ENCODE measurements at places on chromosomes 1 and 21. TPM values are rescaled to one million over a fixed set of nuclear protein-coding genes. Genes with fewer than 3 reads are reported as not detected.

- H3K27me3 ChIP-seq = no peaks in the 10 kb centered on the region
- H3K4me1 ChIP-seq = no peaks in the 10 kb centered on the region
- DNase-seq = peak; percentile 100
- no peaks in the 10 kb centered on the region for H3K36me3 ChIP-seq
These were observed at the start of gene RSBN1 for GRCh38 chr1:113811888-113812660. Gene RSBN1 (minus strand): TSS chr1:113812476. CDS start chr1:113812412, 64 bp downstream.

DNA sequence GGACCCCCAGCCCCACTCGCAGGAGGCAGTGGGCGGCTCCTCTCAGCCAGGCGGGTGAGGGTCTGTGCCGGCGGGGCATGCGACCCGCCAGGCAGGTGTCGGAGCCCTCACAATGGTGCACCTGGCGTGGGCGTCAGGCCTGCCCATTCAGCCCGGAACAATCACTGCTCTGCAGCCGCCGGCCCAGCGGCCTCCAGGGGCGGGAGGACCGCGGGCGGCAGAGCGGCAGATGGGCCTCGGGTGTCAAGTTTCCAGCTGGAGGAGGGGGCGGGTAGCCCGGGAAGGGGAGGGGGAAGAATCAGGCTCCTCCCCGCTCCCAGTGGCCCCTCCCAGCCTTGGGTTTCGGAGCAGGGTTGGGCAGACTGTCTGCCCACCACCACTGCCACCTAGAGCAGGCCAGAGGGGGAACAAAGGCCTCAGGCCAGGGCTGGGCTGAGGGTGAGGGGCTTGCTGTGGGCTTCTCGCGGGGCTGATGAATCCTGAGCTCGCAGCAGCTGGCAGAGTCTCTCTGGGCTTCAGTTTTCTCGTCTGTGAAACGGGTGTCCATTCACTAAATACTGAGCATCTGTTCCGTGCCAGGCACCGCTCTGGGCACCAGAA, 39.5 kb upstream of the CASZ1 start:
- peaks cover 3% of the 10 kb centered on the region for H3K27me3 ChIP-seq
- no peak overlapping the region for H3K4me3 ChIP-seq
- H3K27ac ChIP-seq = no peak overlapping the region
- H3K36me3 ChIP-seq = no peaks in the 10 kb centered on the region

- DNase-seq = no peak
- H3K4me1 ChIP-seq = no peaks in the 10 kb centered on the region
- H3K36me3 ChIP-seq = no peaks in the 10 kb centered on the region
- H3K4me3 ChIP-seq = no peak overlapping the region
These were observed 191.8 kb downstream of the LYPLAL1 start for GRCh38 chr1:219365451-219365850.

DNA sequence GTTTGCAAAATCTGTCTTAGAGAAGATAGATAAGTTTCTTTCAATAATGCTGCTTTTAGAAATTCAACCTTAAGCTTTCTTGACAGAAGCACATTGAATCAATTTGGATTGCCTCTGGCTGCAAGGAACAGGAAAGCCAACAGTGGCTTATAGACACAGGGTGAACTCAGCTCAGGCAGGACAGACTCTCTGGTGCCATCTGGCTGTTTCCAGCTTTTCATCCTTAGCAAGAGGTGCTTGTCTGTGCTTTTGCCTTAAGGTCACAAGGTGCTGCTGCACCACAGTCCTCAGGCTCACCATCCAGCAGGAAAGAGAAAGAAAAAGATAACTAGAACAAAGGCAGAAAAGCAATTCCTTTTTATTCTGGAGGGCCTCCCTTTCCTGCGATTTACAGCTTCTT, 93.7 kb upstream of the ETS2 start:
- peak; percentile 41 for DNase-seq
- no peak overlapping the region for H3K27ac ChIP-seq
- peaks cover 3% of the 10 kb centered on the region for H3K27me3 ChIP-seq
- no peak overlapping the region for H3K4me3 ChIP-seq
- H3K36me3 ChIP-seq = no peaks in the 10 kb centered on the region

DNA sequence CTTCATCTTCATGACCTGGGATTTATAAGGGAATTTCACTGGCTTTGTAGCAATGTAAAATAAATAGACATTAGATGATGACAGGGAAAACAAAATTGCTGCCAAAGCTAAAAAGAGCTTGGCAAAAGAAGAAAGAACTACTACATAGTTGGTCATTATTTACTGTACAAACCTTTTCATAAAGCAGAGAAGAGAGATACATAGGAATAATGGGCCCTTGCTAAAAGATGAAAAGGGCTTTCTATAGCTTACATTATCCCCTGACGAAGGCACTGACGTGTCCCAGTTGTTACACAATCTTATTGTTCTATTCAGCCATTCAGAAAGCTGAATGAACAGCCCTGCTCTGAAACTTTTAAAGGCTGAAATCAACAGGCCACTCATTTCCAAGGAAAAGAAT, 57.1 kb downstream of the ZC3H11B start:
- peak; percentile 85 for DNase-seq
- H3K27ac ChIP-seq = no peak overlapping the region
- no peaks in the 10 kb centered on the region for H3K4me1 ChIP-seq
- H3K27me3 ChIP-seq = no peaks in the 10 kb centered on the region
- H3K4me3 ChIP-seq = no peak overlapping the region
- no peaks in the 10 kb centered on the region for H3K36me3 ChIP-seq

- H3K27ac ChIP-seq = no peak overlapping the region
- H3K4me3 ChIP-seq = no peak overlapping the region
- H3K27me3 ChIP-seq = no peaks in the 10 kb centered on the region
- DNase-seq = no peak
- H3K36me3 ChIP-seq = no peaks in the 10 kb centered on the region
These were observed 4.1 kb upstream of the TRAF3IP3 start for GRCh38 chr1:209751627-209752231.

GRCh38 chr1:88698764-88699163, 14.7 kb downstream of the PKN2 start:
- no peak for DNase-seq
- H3K4me1 ChIP-seq = no peaks in the 10 kb centered on the region
- H3K27me3 ChIP-seq = no peaks in the 10 kb centered on the region
- no peak overlapping the region for H3K27ac ChIP-seq
- H3K36me3 ChIP-seq = no peaks in the 10 kb centered on the region
- H3K4me3 ChIP-seq = no peak overlapping the region

DNA sequence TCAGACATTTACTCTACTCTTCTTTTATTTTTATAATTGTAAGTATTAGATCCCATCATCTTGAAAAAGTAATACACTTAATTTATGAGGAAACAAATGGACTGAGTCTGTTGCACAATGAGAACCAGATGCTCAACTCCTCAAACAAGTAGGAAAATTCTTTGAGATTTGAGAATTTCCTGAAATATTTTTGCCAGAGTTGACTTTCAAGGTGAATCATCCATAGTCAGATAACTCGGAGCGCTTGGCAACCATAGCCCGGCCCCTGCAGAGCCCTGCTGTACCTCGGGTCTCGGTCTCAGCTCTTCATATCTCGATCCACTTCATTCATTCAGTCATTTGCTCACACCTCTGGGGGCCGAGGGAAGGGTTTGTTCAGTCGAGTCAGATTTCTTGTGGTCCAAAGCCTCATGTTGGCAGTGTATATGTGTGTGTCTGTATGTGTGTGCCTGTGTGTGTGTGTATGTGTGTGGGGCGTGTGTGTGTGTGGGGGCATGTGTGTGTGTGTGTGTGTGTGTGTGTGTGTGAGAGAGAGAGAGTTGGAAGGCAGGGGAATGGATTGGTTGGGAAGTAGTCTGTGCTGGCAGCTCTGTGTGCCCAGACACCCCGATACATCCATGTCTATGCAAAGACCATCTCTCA, 18.1 kb upstream of the PCP4 start:
- no peaks in the 10 kb centered on the region for H3K36me3 ChIP-seq
- no peaks in the 10 kb centered on the region for H3K4me1 ChIP-seq
- no peaks in the 10 kb centered on the region for H3K27me3 ChIP-seq
- no peak overlapping the region for H3K4me3 ChIP-seq

The GREM2 gene
- total RNA-seq = 4.9 TPM

The S100A7 gene
- total RNA-seq = not detected

The GPR137B gene
- total RNA-seq = 12.9 TPM

The RBP7 gene
- not detected for total RNA-seq

The OLIG2 gene
- total RNA-seq = not detected

The ADAMTS5 gene
- 3.9 TPM for total RNA-seq
